Activated CD4-positive, alpha-beta T cell treated with anti-CD3 and anti-CD28 coated beads, Interleukin-10, Interleukin-2, amounts not matched to agents 100 ng/mL and 50 ng/mL, durations not matched to agents 16 hours and 8 hours (primary cell): ENCODE measurements at places on chromosomes 13 and 19.

DNA sequence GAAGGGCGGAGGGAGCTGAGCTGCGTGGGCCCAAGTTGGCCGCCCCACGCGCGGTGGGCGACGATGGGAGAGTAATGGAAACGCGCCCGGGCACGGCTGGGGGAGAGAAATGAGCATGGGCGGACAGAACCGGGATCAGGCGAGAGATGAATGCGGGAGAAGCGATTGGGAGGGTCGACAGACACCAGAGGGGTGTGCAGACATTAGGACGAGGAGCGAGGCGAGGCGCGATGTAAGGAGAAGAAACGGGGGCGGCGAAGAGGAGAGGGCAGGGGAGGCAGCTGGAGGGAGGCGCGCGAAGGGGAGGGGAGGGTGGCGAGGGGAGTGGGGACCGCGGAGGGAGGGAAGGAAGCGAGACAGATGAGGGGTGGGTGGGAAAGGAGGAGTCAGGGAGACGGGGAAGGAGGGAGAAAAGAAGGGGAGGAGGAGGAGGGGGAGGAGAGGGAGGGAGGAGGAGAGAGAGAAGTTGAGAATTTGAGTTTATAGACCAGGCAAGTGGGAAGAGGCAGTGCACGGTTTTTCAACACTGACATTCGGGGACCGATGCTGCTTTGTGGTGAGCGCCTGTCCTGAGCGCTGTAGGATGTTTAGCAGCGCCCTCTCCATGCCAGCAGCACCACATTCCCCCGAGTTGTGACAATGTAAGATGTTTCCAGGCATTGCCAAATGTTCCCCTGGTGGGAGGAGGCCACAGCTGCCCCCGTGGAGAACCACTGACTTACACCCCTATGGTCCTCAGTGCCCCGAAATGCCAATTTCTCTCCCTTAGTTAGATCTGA, at the start of gene SHISA7:
Gene SHISA7, minus strand, starts transcription at position 256 of the 779 bp plus-strand sequence. CDS start 437 bp downstream, outside the sequence.
- no peak for DNase-seq

DNA sequence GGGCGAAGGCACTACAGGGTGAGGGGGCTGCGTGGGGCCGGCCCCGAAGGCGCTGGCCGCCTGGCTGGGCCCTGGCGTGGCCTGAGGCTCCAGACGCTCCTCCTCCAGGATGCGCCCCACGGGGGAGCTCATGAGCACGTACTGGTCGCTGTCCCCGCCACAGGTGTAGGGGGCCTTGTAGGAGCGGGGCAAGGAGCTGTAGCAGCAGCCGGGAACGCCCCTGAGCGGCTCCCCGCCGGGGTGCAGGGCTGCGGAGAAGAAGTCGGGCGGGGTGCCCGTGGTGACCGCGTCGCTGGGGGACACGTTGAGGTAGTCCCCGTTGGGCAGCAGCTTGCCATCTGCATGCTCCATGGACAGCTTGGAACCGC, 3.0 kb downstream of the IRS2 start:
- DNase-seq: no peak

DNA sequence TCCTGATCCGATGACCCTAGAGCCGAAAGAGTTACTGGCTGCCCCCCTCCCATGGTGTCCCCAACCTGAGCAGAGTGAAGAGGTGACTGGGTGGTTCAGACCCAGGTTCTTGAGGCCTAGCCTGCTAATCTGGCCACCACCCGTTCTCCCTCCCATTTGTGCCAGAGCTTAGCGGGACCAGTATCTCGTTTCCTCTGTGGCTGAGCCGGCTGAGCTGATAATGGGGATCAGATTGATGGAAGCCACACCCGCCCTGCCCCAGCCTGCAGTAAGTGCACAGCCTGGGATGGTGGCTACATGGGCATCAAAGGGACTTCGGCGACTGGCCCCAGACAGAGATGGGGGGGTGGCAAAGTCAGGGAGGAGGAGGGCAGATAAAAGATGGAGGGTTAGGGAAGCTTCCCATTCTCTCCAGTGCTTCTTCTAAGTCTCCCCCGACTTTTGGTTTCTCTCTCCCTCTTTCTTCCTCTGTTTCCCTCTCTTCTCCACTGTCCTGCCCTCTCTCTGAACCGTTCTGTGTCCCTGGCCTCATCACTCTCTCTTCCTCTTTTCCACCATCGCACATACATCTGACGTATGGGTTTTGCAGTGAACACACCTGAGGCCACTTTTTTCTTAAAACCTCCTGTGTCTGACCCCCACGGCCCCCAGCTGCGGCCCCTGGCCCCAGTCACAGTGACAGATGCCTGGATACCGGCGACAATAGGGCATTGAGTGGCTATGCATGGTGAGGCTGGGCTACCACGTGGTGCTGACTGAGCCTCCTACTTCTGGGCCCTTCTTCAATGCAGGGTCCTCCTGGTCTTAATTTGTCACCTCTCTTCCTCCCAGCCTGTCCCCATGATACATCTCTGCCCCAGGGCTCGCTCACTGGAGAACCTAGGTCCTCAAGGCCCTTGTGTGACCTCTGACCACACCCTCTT, 2.4 kb downstream of the ELAVL3 start:
- no peak for DNase-seq

GRCh38 chr13:48072787-48073186, 22.1 kb downstream of the MED4 start:
- no peak for DNase-seq

DNA sequence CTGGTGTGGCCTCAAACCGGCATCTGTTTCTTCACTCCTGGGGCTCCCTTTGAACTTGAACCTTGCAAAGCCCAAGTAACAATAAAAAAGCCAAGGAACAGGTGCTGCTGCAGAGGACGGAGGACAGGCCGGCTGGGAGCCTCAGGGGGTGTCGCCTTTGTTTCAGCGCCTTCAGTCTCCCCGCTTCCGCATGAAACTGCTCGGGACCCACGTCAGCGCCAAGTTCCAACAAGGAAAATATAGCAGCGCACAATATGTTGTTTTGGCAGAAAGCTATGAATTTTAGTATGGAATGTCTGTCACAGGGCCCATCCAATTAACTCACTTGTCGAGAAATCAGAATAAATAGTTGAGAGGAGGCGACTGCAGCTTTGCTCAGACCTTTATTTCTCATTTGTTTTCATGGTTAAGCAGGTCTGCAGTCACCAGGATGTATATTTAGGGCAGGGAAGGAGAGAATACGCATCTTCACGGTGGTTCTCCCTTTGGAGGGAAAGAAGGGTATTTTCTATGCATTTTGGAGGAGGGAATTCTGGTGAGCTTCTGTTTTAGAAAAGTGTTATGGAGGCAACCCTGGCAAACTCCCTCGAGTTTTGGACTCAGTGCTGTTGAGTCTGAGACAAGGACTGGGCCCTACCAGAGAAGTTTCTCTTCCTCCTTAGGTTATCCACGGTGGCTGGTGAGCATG, 34.3 kb upstream of the MEDAG start:
- no peak for DNase-seq

GRCh38 chr19:41785653-41786052, 10.7 kb upstream of the CEACAM3 start:
- DNase-seq: peak; percentile 79

GRCh38 chr19:4119763-4120162, 4.2 kb downstream of the MAP2K2 start:
- no peak for DNase-seq

DNA sequence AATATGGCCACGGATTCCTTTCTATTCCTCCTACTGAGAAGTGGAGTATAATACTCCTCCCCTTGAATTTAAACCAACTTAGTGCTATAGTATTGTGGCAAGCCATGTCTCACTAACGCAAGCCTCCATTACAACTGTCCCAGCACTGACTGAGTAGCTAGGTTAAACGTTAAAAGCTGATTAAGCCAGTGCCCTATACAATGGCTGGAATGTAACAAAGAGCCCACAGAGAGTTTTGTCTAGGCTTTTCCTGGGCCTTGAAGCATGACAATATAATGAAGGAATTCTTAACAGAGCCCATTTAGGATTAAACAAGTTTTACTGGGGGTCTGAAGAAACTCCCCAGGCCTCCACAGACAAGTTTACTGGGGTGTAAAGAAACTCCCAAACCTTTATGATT, 254.5 kb upstream of the DACH1 start:
- DNase-seq: no peak

- DNase-seq: no peak
Observed at GRCh38 chr19:42531313-42531712, 3.0 kb upstream of the CEACAM1 start.

DNA sequence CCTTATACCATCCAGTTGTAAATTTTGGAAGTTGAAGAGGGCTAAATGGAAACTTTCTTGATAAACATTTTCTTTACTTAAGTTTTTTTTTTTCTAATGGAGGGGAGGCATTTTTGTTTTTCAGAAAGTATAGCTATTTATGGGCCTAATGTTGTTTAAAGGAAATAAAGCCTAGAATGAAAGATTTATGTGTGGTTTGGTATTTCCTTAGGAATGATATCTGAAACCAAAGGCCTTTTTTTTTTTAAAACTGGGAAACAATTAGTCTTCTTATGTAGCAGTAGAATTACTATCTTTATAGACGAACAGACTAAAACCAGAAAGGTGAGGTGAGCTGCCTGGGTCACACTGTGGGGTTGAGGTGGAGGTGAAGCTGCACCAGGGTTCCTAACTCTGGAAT, 80.1 kb downstream of the ESD start:
- no peak for DNase-seq

DNA sequence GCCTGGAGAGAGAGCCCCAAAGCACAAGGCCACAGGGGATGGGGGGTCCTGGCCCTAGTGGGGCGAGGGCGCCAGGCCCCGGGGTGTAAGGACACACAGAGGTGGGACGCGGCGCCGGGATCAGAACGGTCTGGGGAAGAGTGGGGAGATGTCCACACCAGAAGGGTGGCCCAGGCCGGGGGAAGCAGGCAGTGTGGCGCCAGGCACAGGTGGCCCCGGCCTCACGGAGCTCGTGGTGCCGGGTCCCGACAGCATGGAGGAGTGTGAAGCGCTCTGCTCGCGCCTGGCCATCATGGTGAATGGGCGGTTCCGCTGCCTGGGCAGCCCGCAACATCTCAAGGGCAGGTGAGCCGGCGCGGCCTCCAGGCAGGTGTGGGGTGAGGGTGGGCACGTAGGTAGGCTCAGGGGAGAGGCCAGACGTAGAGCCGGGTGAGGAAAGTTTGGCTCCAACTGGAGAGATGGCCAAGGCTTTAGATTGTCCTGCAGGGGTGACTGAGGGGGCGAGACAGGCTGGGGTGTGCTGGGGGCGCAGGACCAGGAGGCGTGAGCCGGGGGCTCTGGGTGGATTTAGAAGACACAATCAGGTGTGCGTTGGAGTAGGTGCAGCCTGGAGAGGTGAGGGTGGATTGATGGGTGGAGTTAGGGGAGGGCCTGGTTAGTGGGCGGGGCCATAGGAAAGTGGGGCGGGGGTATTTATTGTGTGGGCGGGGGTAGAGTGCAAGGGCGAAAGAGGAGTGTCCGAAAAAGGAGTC, 2.9 kb upstream of the ARHGAP45 start:
- DNase-seq: no peak

DNA sequence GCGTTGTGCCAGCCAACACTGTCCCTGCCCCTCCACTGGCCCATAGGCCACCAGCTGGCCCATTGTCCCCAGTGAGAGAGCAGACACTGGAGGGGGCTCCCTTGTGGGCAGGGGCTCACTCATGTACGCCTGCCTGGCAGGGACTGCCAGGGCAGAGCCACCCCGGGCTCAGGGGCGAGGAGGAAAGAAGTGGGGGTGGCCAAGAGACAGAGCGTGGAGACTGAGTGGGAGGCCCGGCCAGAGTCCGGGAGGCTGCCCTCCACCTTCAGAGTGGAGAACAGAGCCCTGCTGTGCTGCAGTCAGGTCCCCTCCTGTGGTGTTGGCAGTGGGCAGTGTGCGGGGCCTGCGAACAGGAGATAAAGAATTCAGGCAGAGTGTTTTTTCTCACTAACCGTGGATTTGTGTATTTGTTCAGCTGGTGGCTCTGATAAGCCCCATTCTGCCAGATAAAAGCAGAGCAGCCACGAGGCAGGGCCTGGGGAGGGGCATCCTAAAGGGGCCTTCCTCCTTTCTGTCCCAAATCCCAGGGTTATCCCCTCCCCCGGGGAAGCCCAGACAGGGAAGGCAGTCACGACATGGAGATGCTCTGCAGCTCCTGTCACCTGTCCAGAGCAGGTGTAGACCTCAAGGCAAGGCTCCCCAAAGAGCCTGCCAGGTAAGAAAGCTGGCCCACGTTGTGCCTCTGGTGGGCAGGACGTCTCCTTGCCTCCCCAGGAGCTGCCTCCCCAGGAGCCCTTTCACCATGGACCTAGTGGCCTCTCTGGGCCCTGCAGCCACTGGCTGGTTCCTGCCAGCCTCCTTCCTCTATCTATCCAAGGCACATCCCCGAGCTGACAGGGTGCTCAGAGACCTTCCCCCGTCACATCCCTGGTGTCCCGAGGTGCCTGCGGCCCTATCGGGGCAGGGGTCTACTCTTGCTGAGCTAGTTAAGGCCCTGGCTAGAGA, 33.0 kb downstream of the LYL1 start:
- DNase-seq: no peak

DNA sequence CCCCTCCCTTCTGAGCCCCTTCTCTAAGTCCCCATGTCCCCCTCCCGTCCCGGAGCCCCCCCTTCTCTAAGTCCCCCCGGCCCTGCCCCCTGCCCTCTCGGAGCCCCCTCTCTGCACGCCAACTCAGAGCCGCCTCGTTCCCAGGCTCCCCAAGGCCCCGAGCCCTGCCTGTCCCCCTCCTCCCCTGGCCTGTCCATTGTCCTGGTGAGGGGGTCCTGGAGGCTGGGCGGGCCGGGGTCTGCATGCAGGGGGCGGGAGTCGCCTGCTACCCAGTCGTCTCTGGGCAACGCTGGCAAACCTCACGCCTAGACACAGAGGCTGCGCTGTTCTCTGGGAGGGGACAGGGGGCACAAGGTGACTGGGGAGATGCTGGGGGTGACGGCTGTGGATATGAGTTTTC, 39.2 kb upstream of the SEMA6B start:
- no peak for DNase-seq

GRCh38 chr13:32164622-32165268, 133.2 kb downstream of the FRY start:
- peak; percentile 65 for DNase-seq

- no peak for DNase-seq
Observed at GRCh38 chr19:1219786-1220476, 14.4 kb downstream of the STK11 start.

GRCh38 chr19:49710372-49710951, 19.5 kb downstream of the CPT1C start:
- DNase-seq: no peak

DNA sequence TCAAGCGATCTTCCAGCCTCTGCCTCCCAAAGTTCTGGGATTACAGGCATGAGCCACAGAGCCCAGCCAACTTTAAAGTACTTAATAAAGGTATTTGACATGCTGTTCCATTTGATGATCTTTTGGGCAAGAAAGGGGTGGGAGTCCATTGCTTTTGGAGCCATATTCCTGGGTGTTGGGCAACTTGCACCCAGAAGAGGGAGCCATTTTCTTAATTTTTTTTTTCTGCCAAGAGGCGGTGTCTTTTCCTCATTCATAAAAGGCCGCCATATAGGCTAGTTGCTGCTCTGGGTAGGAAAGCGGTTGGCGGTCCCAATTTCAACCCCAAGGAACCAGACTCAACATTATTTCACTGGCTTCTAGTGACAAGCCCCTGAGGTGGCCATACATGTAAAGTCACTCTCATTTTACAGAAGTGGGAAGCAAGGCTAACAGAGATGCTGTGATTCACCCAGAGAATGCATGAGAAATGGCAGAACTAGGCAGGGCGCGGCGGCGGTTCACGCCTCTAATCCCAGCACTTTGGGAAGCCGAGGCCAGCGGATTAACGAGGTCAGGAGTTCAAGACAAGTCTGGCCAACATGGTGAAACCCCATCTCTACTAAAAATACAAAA, 139.6 kb downstream of the CACNA1A start:
- no peak for DNase-seq
